ENCODE measurements at places on chromosomes 16 and 17. TPM values are rescaled to one million over a fixed set of nuclear protein-coding genes. Genes with fewer than 3 reads are reported as not detected.

CLDN7 gene
- total RNA-seq = 0.65 TPM

ITGB3 gene
- total RNA-seq = 0.17 TPM

TMED6 gene
- total RNA-seq = 1.2 TPM

CHMP6 gene
- total RNA-seq = 23.6 TPM

KCNH6 gene
- total RNA-seq = not detected

LRRC46 gene
- total RNA-seq = 2.0 TPM

RECQL5 gene
- 139 TPM for total RNA-seq

SLC16A11 gene
- not detected for total RNA-seq

NGFR gene
- 0.17 TPM for total RNA-seq

SLC6A2 gene
- total RNA-seq = not detected

CCL1 gene
- total RNA-seq = not detected

CLEC10A gene
- total RNA-seq = not detected

ZFP3 gene
- 0.65 TPM for total RNA-seq

DPEP3 gene
- total RNA-seq = not detected

LITAFD gene
- total RNA-seq = not detected

CRHR1 gene
- total RNA-seq = not detected

CHST5 gene
- 0.10 TPM for total RNA-seq

PYY gene
- not detected for total RNA-seq

CCDC154 gene
- total RNA-seq = 2.5 TPM

TVP23C gene
- 20.3 TPM for total RNA-seq

CACNA1G gene
- total RNA-seq = not detected

UBB gene
- total RNA-seq = 1,291 TPM

GGT6 gene
- total RNA-seq = not detected

SOX8 gene
- 2.3 TPM for total RNA-seq

NPIPA8 gene
- 18.5 TPM for total RNA-seq

TMEM106A gene
- total RNA-seq = 19.1 TPM

RPL26 gene
- 3,139 TPM for total RNA-seq

VTN gene
- 0.40 TPM for total RNA-seq

P4HB gene
- total RNA-seq = 502 TPM

SHISA6 gene
- total RNA-seq = not detected

TMIGD1 gene
- total RNA-seq = not detected

RNF135 gene
- total RNA-seq = 0.29 TPM

AMFR gene
- 101 TPM for total RNA-seq

PRSS22 gene
- total RNA-seq = not detected

CETP gene
- 0.41 TPM for total RNA-seq

SULT1A4 gene
- total RNA-seq = 3.7 TPM
